ENCODE measurements at places on chromosomes 1 and 21.

- no peak for DNase-seq
These were observed 180.8 kb upstream of the KCNK2 start for GRCh38 chr1:214901718-214902117.

DNA sequence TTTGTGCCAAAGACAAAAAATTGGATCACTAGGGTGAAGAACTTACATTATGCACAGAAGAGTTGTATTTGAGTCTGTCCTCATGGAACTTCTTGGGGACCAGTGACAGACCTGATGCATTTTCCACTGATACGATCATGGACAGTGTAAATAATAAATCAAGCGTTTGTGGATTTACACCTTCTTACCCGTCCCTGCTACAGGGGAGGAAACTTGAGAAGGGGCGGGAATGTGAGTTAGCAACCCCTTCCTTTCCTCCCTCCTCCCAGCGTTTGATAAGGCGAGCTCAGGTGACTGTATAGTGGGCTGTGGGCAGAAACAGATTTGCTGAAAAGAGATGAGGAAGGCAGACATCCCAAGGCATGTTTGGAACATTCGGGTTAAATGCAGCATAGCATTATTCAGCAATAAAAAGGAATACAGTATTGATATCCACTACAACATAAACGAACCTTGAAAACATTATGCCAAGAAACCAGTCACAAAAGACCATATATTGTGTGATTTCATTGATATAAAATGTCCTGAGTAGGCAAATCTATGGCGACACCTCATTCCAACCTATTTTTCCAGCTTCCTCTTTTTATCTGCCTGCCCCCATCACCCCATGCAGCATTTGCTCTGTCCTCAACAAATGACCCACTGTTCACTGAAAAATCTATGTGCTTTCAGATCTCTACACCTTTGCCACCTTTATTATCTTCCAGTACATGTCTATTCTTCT lies 128.7 kb downstream of the ZZZ3 start:
- DNase-seq: no peak

- DNase-seq: no peak
These were observed 137.4 kb upstream of the VAMP3 start for GRCh38 chr1:7633506-7634245.

DNA sequence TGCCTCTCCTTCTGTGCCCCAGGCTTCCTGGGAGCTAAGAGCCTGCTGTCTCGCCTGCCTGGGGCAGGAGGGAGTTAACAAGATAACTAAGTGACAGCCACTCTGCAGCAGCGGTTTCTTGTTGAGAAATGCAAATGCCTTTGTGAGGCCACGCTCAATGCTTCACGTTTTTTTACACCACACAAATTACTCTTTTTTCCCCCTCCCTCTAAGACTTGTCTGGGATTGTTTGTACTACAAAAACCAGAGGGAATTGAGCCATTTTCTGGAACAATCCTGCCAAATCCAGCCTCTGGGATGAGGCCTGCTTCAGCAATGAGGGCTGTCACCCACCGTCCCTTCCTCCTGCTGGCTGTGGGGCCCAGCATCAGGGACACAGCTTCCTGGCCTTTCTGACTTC lies 119.6 kb downstream of the ACTL8 start:
- no peak for DNase-seq

GRCh38 chr1:71908871-71909390 lies 373.4 kb downstream of the NEGR1 start:
- DNase-seq: no peak

- DNase-seq: no peak
These were observed 225.4 kb downstream of the FOXD2 start for GRCh38 chr1:47663286-47663685.

DNA sequence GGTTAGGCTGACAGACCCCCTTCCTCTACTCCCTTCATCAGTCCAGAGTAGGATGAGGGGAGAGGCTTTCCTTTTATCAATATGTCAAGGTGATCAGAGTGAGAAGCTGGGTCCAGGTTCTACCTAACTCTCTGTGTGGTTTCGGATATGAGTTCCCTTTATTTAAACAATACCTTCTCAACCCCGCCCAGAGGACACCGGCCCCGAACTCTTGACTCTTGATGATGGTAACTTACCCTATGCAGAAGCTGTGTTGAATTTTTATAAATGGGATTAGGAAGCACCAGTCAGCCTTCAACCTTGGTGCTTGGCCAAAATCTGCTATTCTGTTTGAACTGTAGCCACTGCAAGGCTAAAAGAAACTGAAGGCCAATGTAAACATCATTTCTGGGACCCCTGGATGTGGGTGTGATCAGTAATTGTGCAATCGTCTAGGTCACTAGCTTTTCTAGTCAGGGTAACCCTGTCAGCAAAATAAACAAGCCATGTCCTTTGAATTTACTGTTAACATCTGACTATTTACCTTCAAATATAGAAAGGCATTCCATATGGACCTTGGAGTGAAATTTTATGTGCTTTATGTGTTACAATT lies 398.3 kb downstream of the SEC16B start:
- DNase-seq: no peak

DNA sequence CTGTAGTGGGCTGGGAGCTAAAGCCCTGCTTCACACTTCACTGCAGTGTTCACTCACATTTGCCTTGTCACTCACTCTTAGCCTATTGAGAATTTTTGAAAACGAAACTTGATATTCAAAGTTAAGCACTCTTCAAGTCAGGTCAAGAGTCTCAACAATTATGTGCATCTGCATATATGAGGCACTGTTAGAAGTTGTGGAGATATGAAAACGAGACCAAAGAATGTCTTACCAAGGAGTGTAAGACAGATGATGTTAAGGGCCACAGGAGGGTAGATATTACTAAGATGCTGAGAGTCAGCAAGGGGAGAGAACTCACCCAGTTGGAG lies 64.7 kb upstream of the GJA8 start:
- no peak for DNase-seq

DNA sequence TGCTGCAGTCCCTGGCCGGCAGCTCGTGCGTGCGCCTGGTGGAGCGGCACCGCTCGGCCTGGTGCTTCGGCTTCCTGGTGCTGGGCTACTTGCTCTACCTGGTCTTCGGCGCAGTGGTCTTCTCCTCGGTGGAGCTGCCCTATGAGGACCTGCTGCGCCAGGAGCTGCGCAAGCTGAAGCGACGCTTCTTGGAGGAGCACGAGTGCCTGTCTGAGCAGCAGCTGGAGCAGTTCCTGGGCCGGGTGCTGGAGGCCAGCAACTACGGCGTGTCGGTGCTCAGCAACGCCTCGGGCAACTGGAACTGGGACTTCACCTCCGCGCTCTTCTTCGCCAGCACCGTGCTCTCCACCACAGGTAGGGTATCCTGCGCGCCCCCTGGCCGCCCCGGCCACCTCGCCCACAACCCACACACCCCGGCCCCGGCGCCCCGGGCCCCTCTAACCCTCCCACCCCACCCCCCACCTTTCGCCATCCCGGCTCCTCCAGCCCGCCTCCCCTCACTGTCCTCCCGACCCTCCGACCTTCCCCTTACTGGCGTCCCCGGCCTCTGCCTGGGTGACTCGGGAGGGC lies 352 bp downstream of the KCNK1 start:
- DNase-seq: peak; percentile 41

DNA sequence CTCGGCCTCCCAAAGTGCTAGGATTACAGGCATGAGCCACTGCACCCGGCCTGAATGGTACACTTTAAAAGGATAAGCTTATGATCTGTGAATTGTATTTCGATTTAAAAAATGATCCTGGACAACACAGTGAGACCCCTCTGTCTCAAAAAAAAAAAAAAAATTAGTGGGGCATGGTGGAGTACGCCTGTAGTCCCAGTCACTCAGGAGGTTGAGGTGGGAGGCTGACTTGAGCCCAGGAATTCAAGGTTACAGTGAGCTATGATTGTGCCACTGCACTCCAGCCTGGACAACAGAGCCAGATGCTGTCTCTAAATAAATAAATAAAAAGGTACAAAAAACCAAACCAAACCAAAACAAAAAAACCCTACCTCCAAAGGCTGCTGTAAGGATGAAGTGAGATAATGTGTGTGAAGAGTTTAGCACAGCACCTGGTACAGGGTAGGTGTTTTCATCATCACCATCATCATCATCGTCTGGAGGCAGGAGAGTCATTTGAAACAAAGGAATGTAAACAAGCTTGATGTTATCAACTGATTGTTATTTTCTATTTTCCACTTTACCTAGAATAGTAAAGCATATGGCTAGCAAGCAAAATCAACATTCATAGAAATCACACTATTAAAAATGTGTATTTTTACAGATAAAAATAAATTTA lies 22.5 kb upstream of the HTR1D start:
- DNase-seq: no peak

DNA sequence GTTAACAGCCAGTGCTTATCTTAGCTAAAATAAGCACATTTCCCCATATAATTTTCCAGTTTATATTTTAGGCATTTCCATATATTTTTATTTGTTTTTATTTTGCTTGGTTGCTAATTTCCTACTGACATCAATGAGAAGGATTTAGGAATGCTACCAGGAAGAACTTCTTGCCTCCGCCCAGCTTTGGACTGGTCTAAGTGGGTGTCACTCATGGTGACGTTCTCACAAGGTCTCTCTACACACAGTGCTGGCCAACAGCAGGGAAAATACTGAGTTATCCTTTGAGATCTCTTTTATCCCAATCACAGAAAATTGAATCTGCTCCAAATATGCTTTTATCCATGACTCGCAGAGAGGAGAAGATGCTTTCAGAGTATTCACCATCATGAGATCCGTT lies 13.2 kb downstream of the MX1 start:
- DNase-seq: no peak
